ENCODE measurements at places on chromosomes 13 and 19. TPM values are rescaled to one million over a fixed set of nuclear protein-coding genes. Genes with fewer than 3 reads are reported as not detected.

Gene C13orf42
- 0.16 TPM for polyA plus RNA-seq

Gene STARD13
- polyA plus RNA-seq = 21.6 TPM

Gene GJA3
- polyA plus RNA-seq = 11.6 TPM

Gene C1QTNF9B
- polyA plus RNA-seq = 0.95 TPM

Gene DCUN1D2
- 22.2 TPM for polyA plus RNA-seq

Gene SLAIN1
- 22.5 TPM for polyA plus RNA-seq

Gene ZNF726
- 10.9 TPM for polyA plus RNA-seq

Gene ATP8A2
- polyA plus RNA-seq = 4.8 TPM

Gene CYP2B6
- polyA plus RNA-seq = 3.3 TPM

Gene CEACAM21
- polyA plus RNA-seq = 1.4 TPM

Gene SIGLECL1
- polyA plus RNA-seq = not detected

Gene OR4F17
- not detected for polyA plus RNA-seq

Gene PROZ
- polyA plus RNA-seq = 2.4 TPM

Gene ZNF560
- 0.56 TPM for polyA plus RNA-seq

Gene C19orf85
- not detected for polyA plus RNA-seq

Gene VSTM1
- polyA plus RNA-seq = not detected

Gene ZNF534
- polyA plus RNA-seq = 1.2 TPM

Gene KRTDAP
- polyA plus RNA-seq = 1.1 TPM

Gene ZNF497
- polyA plus RNA-seq = 3.7 TPM

Gene B3GNT8
- 2.1 TPM for polyA plus RNA-seq

DNA sequence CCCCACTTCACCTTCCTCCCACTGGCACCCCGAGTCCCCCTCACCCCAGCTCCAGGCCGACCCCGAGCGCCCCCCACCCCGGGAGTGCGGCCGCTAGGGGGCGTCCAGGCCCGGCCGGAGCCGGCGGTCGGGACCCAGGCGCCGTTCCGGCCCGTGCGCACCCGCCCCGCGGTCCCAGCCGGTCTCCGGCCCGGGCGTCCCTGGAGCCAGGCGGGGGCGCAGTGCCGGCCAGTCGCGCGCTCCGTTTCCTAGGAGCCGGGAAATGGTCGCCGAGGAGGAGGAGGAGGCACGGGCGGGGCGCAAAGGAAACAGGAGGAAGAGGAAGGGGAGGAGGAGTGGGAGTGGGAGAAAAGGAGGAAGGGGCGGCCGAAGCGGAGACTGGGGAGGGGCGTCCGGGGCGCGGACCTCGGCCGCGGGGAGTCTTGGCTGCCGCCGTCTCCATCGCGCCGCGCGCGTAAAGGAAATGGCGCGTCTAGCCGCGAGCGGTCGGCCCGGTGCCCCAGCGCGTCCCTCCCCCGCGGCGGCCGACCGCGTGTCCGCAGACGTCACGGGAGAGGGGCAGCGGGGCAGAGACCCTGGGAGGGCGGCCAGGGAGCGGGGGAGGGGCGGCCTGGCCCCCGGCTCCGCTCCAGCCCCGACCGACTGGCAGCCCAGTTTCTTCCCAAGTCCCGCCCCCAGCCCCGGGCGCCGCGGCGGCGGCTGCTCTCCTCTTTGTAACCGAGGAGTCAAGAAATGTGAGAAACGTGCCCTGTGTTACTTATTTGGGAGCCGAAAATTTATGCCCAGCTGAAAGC lies 1.1 kb upstream of the KCTD15 start:
- peak; percentile 79 for DNase-seq

DNA sequence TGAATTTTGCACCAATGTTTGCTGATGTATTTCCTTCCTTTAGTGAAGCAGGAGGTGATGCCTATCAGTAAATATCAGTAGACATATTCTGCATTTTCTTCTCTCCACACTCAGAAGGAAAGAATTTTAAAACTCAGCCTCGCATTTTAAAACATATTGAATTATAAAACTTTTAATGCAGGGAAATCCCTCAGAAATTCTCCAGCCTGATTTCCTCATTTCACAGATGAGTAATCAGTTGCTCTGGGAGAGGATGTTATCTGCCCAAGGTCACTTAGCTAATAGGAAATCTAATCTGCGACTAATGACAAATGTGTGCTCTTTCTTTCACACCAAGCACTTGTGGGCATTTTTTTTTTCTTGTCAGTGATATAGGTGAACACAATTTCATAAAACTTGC lies 320.6 kb downstream of the ITGBL1 start:
- no peak for DNase-seq

- no peak for DNase-seq
Observed at GRCh38 chr19:7492142-7492541, 3.3 kb upstream of the PEX11G start.

DNA sequence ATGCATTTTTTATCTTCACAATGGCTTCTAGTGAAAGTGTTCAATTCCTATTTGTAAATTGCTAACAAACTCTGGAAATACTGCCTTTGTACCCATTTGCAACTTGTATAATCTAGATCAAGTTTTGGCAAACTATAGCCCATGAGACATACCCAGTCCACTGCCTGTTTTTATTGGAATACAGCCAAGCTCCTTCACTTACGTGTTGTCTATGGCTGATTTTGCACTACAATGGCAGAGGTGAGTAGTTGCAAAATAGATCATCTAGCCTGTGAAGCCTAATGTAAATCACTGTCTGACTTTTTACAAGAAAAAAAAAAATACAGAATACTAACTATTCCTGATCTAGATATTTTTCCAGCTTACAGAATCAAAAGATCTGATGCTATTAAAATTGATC lies 37.1 kb downstream of the DZIP1 start:
- no peak for DNase-seq

DNA sequence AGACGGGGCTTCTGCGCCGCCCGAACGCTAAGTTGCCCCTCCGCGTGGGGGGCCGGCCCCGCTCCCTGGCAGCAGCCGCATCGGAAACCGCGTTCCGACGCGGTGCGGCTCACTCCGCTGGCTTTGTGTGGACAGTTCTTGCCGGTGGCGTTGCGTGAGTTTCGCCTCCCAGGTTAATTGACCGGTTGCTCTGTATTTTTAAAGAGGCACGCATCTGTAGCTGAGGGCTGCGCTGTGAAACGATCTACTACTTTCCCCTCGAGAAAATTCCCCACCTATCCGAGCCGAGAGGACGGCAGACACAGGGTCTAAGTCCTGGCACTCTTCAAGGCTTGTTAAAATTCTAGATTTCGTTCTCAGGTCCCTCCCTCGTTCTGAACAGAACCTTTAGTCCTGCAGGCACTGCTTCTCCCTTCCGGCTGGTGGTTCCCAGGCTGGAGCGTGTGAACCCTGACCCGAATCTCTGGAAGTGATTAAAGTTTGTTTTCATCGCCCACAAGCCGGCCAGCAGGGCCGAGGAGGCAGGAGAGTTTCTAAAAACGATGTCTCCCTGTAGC lies 933 bp downstream of the ARHGEF7 start:
- peak; percentile 67 for DNase-seq

DNA sequence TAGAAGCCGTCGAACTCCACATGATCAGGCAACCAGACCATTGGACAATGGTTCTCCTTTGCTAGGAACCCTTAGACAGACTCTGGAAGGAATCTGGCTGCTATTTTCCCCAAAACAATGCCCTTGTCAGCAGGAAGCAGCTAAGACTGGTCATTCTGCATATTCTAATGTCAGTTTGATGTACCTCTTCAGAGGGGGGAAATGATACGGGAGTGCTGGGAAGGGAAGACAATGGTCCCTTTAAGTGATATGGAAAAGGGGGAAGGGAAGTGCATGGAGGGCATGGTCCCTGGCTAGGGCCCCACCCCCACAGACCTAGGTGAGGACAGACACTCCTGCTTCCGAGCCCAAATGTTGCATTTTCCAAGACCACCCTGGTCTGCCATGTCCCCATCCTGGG lies 389.0 kb upstream of the SLITRK6 start:
- no peak for DNase-seq

- no peak for DNase-seq
Observed at GRCh38 chr13:25982907-25983306, 68.9 kb downstream of the SHISA2 start.

DNA sequence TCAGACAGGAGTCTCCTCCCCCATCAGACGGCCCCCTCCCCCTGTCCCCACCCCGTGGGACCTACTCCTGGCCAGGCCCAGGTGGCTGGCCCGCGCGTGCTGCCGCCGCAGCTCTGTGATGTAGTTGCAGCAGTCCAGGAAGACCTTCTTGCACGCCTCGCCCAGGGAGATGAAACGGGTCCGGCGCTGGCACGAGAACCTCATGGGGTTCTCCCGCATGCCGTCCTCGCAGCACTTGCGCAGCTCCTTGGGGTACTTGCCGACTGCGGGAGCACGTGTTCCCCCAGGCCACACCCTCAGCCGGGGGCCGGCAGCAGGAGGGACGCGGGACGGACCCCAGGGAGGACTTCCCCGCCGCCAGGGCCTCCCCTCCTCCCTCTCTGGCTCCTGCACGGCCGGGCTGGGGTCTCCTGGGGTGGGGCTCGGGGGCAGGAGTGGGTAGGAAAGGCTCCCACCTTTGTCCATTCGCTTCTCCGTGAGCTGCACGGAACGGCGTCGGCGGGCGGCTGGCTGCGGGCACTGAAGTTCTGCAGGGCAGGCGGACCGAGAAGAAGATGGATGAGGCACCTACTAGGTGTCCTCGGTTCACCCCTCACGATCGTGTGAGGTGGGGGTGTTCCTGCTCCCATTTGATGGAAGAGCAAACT lies 13.3 kb downstream of the C3 start:
- DNase-seq = no peak

DNA sequence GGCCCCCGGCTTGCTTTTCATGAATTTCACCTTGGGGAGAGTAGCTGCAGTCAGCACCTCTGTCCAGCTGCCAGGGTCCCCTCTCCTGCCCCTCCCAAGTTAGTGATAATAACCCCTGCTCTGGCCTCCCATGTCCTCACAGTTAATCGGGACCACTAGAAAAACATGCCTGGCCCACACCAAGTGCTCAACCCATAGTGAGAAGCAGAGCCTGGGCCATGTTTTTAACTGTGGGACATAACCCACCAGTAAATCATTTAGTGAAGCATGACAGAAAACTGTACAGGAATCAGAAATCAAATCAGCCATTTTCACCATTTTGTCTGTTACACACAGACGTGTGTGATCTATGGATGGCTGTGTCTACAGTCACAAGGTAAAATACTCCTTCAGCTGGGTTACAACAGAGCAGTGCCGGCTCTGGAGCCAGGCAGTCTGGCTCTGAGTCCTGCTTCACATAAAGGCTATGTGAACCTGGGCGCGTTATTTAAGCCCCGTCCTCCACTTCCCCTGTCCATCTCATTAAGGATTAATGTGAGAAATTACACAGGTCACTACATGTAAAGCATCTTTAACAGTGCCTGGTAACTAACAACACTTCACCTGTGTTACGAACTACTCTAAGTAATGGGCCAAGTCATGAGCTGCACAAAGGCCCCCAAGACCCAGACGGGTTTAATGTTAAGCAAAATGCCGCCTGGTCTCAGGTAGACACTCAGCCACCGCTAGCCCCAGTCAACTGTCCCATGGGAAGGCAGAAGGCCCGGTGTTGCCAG lies 7.6 kb upstream of the ECH1 start:
- DNase-seq = no peak

DNA sequence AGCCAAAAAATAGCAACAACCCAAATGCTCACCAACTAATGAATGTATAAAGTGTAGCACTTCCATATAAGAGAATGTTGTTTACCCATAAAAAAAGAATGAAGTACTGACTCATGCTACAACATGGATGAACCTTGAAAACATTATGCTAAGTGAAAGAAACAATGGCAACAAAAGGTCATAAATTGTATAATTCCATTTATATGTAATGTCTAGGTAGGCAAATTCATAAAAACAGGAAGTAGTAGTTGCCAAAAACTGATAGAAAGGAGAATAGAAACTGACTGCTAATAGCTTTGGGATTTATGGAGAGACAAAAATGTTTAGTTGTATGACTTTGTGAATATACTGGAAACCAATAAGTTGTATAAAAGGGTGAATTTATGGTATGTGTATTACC lies 21.6 kb downstream of the MYCBP2 start:
- no peak for DNase-seq

- DNase-seq = no peak
Observed at GRCh38 chr19:29524201-29524911, 1.4 kb upstream of the VSTM2B start.

DNA sequence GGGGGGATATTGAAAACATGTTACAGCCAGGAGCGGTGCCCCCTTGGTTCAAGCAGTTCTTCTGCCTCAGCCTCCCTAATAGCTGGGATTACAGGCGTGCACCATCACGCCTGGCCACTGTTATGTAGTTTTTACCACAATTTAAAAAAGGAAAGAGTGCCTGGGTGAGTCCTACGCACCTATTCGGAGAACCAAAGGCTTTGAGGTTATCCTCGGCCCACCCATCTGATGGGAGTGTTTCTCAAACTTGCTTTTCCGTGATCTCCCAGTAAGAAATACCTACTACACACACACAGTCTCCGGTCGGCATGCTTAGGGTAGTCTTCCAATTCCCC lies 4.2 kb upstream of the GP6 start:
- no peak for DNase-seq

DNA sequence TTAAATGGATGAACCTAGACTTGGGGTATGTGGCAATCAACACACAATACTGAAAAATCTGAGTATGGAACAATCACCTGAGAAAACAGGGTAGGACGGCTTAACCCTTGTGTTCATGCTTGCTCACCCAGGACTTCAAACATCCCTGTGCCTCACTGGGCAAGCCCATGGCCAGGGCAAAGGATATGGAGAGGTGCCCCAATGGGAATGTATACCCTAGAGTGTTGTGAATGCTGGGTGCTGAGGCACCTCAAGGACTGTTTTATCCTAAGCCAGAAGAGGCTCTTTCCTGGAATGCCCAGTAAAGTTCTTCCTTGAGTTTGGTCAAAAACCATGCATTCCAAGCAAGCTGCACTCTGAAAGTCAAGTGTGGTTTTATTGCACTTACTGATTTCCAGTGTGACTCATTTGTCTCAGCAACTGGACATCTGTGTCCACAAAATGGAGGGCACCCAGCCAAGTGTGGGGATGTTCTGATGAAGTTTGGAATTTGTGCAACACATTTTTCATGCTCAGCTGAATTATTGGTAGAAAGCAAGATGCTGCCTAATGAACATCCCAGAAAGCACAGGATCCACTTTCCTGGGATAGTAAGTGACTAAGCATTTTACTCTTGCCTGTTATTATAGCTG lies 531.3 kb downstream of the RFC3 start:
- DNase-seq = no peak

- DNase-seq = no peak
Observed at GRCh38 chr19:35973487-35973886, 21.5 kb upstream of the SDHAF1 start.

GRCh38 chr19:926589-927350 lies 935 bp downstream of the ARID3A start:
- DNase-seq = no peak

DNA sequence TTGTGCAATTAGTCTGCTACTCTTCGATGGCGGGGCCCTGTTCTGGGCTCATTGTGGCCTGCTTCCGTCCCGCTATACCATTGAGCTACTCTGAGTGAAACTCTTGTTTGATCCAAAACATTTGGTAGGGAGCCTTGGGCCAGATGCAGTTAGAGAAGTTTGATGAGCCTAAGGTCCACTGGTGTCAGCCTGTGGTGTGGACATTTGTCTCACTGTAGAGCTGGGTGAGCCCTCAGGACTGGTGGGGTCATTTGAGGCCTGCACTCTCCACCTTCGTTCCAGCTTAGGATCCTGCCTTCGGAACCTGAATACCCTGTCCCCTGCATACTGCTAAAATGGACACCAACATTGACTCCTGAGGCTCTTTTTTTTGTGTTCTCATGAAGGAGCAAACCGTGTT lies 6.9 kb downstream of the UBAC2 start:
- no peak for DNase-seq
